ENCODE measurements at places on chromosomes 4 and X.

DNA sequence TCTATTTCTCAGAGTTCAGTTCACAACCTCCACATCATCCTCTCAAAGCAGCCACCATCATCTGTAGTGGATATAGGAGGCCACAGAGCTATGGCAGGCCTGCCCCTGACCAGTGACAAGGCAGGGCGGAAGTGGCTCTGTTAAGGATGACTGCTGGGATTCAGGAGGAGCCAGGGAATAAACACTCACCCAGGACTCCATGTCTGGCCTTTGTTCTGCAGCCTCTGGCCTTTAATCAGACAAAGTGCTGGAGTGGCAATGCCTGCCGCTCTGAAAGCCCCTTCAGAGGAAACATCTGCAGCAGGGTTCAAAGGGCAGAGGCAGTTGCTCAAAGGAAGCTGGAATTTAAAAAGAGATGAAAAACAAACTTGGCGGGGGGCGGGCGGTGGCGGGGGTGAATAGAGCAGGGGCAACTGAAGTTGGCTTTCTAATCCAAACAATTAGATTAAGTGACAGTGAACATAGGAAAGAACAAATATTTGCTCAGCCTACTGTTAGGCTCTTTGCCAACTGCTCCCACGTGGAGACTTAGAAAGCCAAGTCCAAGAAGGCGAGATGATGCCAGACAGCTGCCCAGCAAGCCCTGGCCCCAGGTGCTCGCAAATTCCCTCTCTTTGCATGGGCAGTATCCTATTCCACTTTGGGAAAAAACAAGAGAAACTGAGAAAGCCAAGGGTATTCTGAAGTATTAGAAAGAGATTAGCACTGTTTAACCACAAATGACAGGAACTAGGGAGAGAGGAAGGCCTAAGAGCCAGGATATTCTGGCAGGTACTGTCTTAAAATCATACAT, 5.5 kb downstream of the MPP1 start:
- DNase-seq, result peak; percentile 53

- DNase-seq, result no peak
Observed at GRCh38 chr4:8078109-8078494, 80.5 kb downstream of the ABLIM2 start.

DNA sequence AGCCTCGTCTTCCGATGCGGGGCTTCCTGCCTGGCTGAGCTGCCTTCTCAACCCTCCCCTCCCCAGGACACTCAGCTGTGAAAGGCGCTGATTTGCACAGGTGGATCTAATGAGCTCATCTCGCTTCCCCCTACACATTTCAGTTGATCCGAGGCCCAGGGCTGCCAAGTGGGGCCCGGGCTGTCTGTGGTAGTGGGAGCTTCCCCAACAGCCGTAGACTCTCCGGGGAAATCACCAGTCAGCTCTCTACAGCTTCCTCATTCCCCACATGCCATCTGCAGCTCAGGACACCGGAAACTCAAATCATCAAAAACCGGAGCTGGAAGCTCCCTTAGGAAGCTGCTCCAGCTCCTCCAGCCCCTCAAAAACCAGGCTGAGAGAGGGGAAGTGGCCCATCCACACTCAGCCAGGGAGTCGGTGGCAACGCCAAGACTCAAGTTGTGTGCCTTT, 56.2 kb downstream of the SMIM20 start:
- no peak for DNase-seq

- peak; percentile 40 for DNase-seq
Observed at GRCh38 chr4:105145156-105145902, 1.3 kb upstream of the TET2 start.

DNA sequence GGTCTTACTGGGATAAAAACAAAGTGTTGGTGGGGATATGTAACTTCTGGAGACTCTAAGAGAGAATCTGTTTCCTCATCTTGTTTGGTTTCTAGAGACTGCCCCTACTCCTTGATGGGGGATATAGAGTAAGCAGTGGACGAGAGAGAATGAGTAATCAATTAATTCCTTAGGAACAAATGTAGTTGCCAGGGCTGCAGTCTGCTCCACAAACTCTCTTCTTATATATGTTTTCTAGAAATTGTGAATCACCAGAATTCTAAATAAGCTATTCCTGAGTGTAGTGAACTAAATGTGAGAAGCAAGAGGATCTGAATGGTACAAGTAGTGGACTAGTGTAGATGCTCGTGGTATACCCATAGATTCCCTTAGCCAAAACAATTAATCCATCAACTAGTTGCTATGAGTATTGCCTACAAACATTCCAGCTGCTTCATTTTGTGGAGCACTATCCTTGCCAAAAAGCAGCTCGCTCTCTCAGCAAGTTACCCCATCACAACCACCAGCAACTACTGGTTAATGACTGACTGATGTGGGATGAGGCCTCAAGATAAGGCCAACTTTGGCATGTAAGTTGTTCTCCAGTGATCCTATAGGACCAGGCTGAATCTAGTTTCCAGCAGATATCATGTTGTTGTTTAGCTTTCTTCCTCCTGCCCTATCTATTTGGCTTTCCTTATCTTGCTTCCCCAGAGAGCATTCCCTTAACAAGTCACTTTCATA, 273.0 kb downstream of the SLC7A11 start:
- DNase-seq, result peak; percentile 1

GRCh38 chr4:87224141-87224923, 3.9 kb upstream of the KLHL8 start:
- DNase-seq, result no peak

Data from hematopoietic multipotent progenitor cell treated with erythropoietin and hydrocortisone succinate and interleukin-3 and kit ligand, for 8 days (in vitro differentiated cells).